Right cardiac atrium (tissue), 5 donors: ENCODE measurements at places on chromosomes 6 and 20. TPM values are rescaled to one million over a fixed set of nuclear protein-coding genes. Genes with fewer than 3 reads are reported as not detected.

Gene MICB
- 1.6 TPM for total RNA-seq

Gene RHAG
- total RNA-seq: 1.7 TPM

Gene MYCT1
- total RNA-seq: 12.3 TPM

Gene BACH2
- 1.8 TPM for total RNA-seq

Gene GABRR1
- total RNA-seq: not detected

Gene VSTM2L
- total RNA-seq: 124 TPM

Gene SIRPG
- total RNA-seq: 0.19 TPM

Gene RALGAPA2
- total RNA-seq: 24.3 TPM

Gene TAAR8
- total RNA-seq: not detected

Gene SRMS
- not detected for total RNA-seq

Gene KIFC1
- not detected for total RNA-seq

Gene DEFB115
- not detected for total RNA-seq

Gene PRL
- not detected for total RNA-seq

Gene FAM110A
- 2.6 TPM for total RNA-seq

Gene HLA-DQB1
- 15.0 TPM for total RNA-seq

Gene HRH3
- not detected for total RNA-seq

Gene GGTLC1
- total RNA-seq: not detected

Gene SYNE1
- total RNA-seq: 116 TPM

Gene PRRT1
- 1.9 TPM for total RNA-seq

Gene PTCHD4
- 0.50 TPM for total RNA-seq
